ENCODE measurements at places on chromosomes 11 and 22.

DNA sequence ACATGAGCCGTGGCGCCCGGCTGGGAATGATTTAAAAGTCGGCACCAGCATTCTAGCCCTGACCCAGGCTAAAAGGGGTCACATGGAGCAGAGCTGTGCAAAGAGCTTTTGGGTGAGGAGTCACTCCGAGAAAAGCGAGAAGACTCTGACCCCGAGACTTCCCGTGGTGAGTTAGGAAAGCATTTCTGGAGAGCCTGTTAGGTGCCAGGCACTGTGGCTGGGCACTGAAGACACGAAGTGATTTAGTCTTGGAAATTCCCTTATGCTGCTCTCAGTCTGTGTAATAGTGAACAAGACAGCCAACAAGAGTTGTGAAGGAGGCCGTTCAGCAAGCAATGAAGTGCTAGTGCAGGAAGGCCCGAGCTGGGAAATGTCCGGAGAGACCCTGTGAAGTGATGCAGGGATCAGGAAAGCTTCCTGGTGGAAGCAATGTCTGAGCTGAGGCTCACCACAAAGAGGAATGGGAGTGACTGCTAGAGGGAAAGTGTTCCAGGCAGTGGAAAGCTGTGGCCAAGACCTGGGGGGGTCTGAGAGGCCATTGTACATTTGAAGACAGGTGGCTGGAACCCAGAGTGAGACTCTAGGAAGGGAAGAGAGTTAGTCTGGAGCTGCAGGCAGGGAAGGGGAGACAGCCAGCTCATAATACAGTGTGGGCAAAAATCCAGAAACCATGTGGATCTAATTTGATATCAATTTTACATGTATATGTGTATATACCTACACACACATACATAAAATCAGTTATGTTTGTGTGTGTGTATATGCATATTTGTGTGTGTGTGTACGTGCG lies 31.6 kb downstream of the MARK2 start:
- no peak for DNase-seq

- DNase-seq: no peak
Measured at GRCh38 chr11:42972741-42973140, 339.1 kb upstream of the API5 start.

GRCh38 chr22:38314933-38315822 lies 2.1 kb downstream of the CSNK1E start:
- no peak for DNase-seq

DNA sequence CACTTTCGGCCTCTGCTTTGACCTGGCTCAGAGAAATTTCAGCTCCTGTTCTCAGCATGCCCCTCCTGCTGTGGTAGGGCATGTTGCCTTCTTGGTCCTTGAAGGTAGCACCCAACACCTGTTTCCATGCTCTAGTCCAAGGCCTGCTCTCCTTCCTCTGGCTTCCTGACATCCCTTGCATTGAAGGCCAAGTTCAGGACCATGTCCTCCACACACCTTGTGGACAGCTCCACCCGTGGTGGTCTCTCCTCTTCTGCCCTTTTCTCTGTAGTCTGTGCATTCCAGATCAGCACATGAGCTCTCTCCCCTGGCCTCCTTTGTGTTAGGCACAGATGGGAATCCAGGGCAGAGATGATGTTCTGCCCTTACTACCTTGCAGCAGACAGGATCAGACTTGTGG lies 225.3 kb downstream of the ADAMTS15 start:
- DNase-seq: no peak

GRCh38 chr11:134572741-134573675 lies 161.0 kb upstream of the B3GAT1 start:
- no peak for DNase-seq

GRCh38 chr22:26482161-26482560 lies 1.4 kb downstream of the HPS4 start:
- no peak for DNase-seq

- DNase-seq: no peak
Measured at GRCh38 chr11:3165152-3165705, at the start of gene OSBPL5. Gene OSBPL5, minus strand, starts transcription at chr11:3165310. Its CDS starts 36,162 bp downstream, at chr11:3129148.

GRCh38 chr11:43631732-43632131 lies 48.8 kb upstream of the HSD17B12 start:
- no peak for DNase-seq

GRCh38 chr11:70501933-70502540 lies 103.7 kb downstream of the CTTN start:
- no peak for DNase-seq

- DNase-seq: no peak
Measured at GRCh38 chr11:77259641-77260040, 41.8 kb downstream of the GDPD4 start.

- no peak for DNase-seq
Measured at GRCh38 chr11:86069408-86070101, 671 bp upstream of the PICALM start.

DNA sequence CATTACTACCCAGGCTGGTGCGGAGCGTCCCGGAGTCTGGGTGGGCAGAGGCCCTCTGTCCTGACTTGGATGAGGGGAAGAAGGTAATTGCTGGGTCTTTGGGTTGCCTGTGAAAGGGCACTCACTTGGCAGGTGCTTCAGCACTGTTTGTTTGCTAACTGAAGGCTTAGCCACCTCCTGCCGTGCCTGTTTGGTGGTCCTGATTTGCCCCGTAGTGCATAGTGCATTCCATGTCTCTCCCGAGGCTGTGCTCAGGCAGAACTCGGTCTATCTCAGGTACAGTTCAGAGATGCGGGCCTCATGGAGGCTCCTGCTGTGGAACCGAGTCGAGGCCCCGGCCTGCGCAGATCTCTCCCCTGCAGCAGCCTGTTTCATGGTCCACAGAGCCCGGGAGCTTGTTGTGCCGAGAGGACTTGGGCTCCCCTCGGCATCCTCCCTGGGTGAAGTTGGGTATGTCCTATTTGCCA lies 146.2 kb downstream of the TBC1D22A start:
- no peak for DNase-seq

GRCh38 chr11:69309631-69310280 lies 15.8 kb downstream of the MYEOV start:
- no peak for DNase-seq

DNA sequence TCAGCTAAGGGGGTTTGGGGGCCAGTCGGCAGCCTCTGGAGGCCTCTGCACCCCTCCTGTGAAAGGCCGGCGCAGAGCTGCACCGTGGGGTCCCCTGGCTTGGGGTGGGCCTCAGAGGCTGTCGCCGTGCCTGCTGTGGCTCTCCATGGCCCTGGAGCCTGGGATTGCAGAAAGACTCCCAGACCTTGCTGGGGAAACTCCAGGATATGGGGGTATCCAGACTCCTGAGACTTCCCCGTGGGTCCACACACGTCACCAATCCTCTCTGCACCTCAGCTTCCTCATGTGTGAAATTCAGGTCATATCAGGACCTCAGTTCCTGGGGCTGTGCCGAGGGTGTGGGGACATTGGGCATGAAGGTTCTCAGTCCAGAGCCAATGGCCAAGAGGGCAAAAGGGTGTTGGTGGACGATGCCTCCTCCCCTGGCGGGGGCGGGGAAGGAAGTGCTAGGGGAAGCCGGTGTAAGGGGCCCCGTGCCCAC lies 97.1 kb downstream of the KCNQ1 start:
- DNase-seq: no peak

DNA sequence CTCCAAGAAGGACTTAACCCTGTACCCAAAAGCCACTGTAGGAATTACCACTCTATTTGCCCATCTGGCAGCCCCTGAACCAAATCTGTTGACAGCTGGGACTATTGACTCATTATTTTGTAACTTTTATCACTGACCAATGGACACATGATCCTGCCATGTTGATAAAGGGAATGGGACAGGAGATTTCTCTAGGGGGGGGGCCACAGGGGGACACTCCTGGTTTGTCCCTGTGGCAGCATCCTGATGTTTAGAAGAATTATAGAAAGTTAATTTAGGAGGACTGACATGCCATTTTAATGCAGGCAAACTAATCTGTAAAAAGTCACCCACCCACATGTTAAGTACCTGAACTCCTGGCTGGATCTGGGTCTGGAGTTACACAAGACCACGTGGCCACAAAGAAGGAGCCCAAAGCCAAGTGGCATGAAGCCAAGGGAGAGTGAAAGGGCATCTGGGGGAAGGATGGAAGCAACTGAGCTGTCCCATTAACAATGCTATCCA lies 558.1 kb downstream of the ETS1 start:
- no peak for DNase-seq

DNA sequence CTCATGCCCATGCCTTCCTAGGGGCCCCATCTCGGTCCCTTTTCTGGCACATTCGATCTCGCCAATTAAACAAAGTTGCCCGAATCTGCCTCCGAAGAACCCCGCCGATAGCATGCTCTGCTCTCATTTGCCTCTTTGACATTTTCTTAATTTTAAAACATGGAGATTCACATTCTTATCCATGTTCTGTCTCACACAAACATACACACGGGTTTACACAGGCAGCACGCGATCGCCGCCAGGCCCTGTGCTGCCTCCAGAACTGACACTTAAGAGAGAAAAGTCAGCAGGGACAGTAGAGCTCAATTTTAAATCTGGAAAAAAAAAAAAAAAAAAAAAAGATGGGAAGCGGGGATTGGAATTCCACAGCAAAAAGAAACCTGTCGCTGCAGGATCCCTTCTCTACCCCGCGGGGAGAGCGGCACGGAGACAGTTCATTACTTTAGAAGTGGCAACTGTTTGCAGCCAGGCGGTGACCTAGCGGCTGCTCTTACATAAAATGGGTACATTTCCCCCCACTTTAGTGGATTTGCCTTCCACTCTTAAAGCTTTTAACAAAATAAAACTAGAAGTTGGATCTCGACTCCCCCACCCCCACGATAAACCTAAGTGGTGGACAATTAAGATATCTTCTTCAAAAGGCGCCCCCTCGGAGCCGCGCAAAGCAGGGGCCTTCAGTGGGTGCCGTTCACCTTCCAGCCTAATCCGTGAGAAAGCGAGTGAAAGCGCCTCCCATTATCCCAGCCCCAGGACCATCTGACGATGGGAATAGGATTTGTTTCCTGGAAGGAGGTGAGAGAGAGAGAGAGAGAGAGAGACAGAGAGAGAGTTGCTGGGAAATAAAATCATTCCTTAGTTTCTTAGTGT lies 13.7 kb downstream of the PAX6 start:
- DNase-seq: no peak

- no peak for DNase-seq
Measured at GRCh38 chr11:103420593-103420992, 311.4 kb downstream of the DYNC2H1 start.

GRCh38 chr22:27804470-27805297 lies 3.1 kb upstream of the MN1 start:
- DNase-seq: no peak

DNA sequence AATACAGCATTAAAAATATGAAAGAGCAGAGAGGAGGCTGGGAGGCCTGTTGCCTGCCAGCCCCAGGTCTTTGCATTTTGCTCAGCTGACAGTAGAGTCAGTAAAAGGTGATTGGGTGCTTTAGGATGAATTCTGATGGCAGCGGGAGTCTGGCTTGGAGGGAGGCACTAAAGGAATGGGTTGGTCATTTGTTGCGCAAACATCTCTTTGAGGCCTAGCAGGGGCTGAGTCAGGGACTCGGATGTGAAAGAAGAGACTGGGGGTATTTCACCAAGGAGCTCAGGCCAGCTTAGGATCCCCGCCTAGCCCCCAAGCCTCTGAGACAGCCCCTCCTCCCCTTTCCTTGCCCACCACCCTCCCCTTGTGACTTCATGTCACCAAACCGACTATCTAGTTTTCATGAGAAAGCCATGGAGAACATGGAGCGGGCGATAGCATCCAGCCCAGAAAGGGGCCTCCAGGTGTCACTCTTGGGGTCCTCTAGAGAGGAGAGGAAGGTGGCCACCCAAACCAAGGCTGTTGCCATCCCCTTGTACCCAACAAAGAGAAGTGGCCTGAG lies 9.7 kb downstream of the DGKZ start:
- no peak for DNase-seq

DNA sequence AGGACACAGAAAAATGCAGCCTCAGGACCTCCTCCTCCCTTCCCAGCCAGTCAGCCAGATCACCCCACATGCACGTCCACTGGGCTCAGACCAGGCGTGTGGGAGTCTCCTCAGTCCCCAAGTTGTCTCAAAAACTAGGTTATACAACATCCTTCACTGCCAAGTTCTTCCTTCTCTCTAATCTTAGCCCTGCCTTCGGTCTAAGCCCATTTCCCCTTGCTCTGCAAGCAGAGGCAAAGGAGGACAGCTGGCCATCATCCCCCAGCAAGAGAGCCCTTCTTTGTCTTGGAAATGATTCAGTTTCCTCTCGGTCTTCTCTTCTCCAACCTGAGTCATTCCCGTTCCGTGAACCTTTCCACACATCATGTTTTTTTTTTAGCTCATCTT lies 14.0 kb upstream of the NRGN start:
- DNase-seq: no peak

DNA sequence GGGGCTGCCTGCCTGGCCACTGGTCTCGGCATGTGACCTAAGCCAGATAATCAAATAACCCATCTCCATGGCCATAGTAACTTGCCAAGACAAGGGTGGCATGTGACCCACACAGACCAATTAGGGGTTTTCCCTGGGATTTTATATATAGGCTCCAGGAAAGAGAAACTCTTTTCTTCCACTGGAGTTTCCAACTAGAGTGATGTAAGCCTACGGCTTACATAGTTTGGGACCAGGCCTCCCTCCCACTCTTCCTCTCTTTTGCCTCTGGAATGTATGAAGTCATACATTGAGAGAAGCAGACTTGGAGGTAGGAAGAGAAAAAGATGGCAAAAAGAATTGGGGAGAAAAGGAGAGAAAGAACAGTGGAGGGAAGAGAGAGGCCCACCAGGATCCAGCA lies 84.6 kb upstream of the LDLRAD3 start:
- DNase-seq: no peak

- DNase-seq: no peak
Measured at GRCh38 chr11:47592251-47592650, 2.0 kb downstream of the C1QTNF4 start.

GRCh38 chr22:50264104-50264745 lies 2.7 kb upstream of the MAPK12 start:
- DNase-seq: no peak

DNA sequence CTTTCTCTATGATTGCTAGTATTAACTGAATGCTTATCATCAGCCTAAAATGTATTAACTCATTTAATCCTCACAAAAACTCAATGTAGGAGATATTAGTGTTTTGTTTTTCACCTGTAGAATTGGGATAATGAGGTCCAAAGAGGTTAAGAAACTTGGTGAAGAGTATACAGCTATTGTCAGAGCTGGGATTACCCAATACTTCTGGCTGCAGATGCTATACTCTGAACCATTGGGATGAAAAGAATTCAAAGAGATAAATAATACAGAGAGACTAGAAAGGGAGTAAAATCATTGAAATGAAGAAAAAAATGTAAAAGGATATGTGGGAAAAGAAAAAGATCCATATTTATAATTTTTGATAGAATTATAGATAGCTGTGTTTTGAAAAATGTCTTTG lies 137.1 kb downstream of the TRPC6 start:
- no peak for DNase-seq

- no peak for DNase-seq
Measured at GRCh38 chr11:123187665-123188507, 7.2 kb downstream of the CLMP start.

- no peak for DNase-seq
Measured at GRCh38 chr22:17346578-17346977, 22.7 kb upstream of the CECR2 start.

DNA sequence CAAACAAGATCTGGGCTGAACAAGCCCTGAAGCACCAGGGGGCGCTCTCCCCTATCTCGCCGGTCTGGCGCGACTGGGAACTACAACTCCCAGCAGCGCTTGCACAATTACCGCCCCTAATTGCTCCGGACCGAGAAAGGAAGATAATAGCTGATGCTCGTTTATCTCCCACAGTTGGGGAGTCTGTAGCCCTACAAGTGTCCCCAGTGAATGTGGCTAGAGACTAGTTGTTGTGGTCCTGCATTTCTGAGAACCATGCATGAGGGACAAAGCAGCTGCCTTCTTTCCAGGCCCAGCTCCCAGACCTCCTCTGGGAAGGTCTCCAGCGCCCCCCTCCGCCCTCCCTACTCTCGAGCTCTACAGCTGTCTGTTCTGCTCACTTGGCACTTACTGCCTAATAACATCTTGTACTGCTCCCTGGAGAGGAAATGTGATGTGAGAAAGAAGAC lies 34.4 kb downstream of the NRXN2 start:
- peak; percentile 92 for DNase-seq
